ENCODE measurements at places on chromosomes 5 and 9.

DNA sequence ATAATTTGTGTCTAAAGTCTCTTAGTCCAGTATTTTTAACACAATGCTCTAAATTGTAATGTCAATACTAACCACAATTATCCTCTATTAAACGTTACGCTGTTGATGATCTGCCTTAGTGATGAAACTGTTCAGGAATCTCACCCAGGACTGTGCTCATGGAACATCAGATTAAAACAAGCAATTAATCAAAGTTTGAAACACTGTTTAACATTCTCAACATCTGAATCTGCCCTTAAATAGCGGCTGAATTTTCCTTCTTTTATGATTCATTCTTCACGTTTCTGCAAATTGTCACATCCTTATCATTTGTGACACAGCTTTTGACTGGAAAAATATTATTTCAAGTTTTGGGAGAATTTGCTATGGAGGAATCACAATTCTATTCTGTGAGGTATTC lies 113.8 kb downstream of the MARCHF11 start:
- no peak for DNase-seq

DNA sequence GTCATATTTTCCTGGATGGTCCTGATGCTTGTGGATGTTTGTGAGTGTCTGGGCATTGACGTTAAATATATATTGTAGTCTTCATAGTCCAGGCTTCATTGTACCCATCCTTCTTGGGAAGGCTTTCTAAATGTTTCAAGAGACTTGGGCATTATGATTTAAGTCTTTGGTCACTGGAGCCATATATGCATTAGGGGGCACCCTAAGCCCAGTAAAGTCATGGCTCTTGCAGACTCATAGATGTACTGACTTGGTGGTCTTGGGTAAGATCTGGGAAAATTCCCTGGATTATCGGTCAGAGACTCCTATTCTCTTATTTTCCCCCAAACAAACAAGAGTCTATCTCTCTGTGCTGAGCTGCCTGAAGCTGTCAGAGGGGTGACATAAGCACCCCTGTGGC lies 271.1 kb downstream of the TRIM36 start:
- DNase-seq = no peak

- no peak for DNase-seq
Measured at GRCh38 chr5:154238776-154239481, 48.4 kb downstream of the GALNT10 start.

DNA sequence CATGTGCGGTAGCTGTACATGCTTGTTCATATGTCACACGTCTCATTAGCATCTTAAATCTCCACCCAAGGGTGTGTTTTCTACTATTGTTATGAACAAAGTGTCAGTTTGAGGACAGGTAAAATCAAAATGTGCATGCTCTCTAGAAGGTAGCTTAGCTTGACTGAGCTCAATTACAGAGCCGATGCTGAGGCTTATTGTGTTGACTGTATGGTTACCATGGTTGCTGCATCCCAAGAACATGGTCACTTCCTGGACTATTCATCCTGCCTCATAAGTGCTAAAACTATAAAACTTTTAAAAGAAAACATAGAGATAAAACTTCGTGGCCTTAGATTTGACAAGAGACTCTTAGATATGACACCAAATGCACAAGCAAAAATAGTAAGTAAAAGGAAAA lies 426.1 kb upstream of the CTNND2 start:
- no peak for DNase-seq

- DNase-seq = no peak
Measured at GRCh38 chr5:91378752-91379211, 4.3 kb downstream of the ARRDC3 start.

- no peak for DNase-seq
Measured at GRCh38 chr9:118577121-118577520, 792.1 kb downstream of the BRINP1 start.

DNA sequence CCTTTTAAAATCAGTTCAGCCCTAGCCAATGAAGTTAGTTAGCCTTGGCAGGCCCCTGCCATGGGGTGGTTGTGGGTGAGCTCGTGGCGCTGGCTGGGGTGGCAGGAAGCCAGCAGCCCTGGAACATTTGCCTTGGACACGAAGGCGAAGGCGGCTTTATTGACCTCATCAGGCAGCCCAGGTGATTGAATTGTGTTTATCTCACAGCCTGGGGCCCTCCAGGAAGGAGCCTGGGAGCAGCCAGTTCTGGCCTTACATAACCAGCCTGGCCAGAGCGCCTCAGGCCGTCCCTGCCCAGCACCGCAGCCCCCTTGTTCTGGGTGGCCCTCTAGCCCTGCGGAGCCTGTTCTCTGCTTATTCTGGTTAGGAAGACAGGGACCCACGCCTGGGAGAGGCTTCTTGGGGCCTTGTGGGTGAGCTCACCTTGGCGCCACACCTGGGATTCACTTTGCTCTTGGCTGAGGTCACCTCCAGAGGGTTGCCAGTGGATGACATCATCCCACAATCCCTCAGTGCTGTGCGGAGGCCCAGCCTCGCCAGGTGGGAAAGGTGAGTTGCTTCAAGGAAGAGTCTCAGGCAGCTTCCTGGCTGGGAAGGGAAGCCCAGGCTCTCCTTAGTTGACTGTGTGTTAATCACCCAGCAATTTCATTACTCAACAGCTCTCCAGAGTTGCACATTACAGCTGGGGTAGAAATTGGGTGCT lies 54.4 kb upstream of the RPL26L1 start:
- DNase-seq = no peak

GRCh38 chr5:151896031-151896691 lies 28.5 kb downstream of the GLRA1 start:
- DNase-seq = no peak

GRCh38 chr5:53343187-53343586 lies 137.2 kb upstream of the FST start:
- no peak for DNase-seq

DNA sequence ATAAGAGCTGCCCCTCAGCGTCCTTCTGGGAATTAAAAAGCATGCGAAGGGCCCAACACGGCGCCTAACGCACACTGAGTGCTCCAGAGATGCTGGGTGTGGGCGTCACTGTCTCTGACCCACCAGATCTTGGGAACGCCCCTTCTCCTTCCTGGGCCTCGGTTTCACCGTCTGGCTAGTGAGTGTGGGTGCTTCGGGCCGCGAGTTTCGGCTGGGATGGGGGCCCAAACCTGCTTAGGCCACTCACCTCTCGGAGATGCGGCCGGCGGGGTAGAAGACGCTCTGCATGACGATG lies 3.7 kb downstream of the PIP5KL1 start:
- DNase-seq = no peak

- DNase-seq = no peak
Measured at GRCh38 chr5:10452768-10453331, 11.2 kb downstream of the ROPN1L start.

DNA sequence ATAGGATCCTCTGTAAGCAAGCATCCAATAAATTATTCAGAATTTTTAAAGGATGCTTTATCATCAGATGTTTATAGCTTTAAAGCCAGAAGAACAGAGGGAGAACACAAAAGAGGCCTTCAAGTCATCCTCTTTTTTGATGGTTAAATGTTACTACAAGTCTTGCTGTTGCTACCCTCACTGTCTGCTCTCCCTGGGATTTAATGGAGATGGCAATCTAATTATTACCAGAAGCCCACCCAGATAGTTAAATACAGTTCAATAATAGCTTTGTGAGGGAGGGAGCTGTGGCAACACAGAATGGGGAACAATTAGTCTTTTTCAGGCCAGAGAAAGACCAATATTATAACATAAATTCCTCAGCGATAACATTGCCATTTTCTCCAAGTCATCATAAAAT lies 87.0 kb upstream of the ACTBL2 start:
- DNase-seq = no peak
